ENCODE measurements at places on chromosomes 16 and 17. TPM values are rescaled to one million over a fixed set of nuclear protein-coding genes. Genes with fewer than 3 reads are reported as not detected.

DNA sequence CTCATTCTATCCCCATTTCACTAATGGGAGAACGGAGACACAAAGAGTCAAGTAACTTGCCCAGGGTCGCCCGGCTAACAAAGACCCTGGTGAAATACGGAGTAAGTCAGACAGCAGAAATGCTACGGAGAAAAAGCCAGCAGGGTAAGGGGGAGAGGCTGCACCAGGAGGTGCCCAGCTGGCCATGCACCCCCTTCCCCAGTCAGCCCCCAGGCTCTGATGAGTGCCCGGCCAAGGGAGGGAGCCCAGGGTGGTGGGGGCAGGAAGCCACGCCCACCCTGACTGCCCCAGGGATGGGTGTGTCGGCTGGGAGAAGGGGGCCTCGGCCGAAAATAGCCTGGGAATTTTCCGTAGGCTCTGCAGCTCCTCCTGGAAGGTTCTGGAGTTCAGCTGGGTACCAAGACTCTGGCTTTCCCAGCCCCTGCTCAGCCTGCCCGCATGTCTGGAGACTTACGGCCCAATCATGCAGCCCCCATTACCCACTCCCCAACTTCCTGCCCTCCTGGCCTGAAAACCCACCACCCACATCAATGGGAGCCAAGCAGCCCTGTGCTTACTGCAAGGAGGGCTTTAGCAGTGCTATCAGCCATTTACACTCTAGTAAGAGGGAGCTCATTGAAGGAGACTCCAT is 4.2 kb downstream of the CARHSP1 start:
- DNase-seq: no peak

GRCh38 chr17:60102632-60103096 is 23.9 kb upstream of the HEATR6 start:
- DNase-seq: no peak

DNA sequence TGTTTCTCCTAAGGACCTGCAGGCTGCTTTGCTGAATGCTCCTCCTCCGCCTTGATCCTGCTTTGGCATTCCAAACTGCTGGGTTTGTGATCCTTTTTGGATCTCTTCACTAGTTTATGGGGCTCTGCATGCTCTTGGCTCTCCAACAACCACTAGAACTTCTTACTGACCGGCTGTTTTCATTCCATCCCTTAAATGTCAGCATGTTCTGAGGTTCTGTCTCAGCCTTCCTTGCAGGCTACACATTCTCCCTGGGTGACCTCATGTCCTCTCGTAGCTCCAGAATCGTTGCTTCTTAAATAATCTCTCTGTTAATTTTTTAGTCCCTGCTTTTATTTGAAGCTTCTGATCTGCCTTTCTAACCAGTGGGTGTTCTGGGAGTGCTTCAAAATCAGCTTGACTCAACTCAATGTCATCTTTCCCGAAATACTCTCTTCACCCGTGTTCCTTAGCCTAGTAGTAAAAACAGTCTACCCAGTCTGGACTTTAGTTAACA is 119.0 kb upstream of the HS3ST2 start:
- DNase-seq: no peak

GRCh38 chr16:69193855-69194254 is 6.9 kb downstream of the SNTB2 start:
- DNase-seq: no peak

DNA sequence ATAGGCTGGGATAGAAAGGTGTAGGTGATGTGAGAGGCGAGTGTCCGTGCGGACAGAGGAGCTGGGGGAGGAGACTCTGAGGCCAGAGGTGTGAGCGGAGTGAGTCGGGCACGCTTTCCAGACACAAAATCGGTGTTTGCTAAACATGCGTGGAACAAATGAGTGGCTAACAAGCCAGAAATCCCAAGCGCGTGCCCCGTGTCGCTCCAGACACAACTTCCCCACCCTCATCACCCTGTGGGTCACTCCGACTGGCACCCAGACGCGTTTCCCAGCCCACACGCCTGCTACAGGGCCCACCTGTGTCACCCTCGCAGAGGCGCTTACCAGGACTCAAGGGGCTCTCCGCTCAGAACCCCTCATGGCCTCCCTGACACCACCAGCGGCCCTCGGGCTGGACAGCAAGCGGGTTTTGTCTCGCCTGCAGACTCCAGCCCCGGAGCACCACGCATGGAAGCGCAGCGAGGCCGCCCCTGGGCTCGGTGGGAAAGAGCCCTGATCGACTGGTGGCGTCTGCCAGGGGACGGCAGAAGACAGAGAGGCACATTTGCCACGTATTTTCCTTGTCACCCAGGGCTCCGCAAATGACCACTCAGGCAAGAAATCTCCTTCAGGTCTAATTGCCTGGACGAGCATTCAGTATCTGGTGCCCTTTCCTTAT is 6.0 kb upstream of the RPH3AL start:
- no peak for DNase-seq

Gene HBA1
- 842 TPM for polyA plus RNA-seq

DNA sequence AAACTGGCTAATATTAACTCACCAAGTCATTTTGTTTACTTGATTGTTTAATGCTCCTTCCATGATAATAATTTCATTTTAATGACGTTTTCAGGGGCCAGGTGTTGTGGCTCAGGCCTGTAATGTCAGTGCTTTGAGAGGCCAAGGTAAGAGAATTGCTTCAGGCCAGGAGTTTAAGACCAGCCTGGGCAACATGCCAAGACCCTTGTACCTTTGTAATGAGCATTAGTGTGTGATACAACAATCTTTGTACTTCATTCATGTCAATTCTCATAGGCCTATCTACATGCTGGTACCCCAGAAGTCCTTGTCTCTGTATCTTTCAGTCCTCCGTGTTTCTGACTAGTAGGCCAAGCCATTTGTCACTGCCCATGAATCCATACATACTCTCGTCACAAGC is 296.9 kb downstream of the ZFHX3 start:
- no peak for DNase-seq

DNA sequence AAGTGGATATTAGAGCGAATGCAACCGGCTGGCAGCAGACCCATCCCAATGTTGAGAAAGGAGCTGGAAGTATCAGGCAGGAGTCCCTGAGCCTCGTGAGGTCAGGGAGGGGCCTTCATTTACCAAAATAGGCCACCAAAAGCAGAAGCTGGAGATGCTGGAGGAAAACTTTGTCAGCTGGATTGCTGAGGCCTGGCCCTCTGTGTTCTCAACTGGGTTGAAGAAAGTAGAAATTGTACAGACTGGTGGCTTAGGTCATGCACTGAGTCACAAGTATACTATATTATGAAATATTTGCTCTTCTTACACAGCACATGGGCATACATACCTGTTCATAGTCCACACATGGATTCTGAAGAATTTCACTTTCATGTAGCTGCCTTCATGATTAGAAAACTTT is 23.2 kb upstream of the TEKT3 start:
- DNase-seq: no peak
